HTR-8/SVneo (cell line): ENCODE measurements at places on chromosomes 13 and 19.
A peak's percentile ranks its signal among the peaks of the same experiment; 100 is the strongest.

DNA sequence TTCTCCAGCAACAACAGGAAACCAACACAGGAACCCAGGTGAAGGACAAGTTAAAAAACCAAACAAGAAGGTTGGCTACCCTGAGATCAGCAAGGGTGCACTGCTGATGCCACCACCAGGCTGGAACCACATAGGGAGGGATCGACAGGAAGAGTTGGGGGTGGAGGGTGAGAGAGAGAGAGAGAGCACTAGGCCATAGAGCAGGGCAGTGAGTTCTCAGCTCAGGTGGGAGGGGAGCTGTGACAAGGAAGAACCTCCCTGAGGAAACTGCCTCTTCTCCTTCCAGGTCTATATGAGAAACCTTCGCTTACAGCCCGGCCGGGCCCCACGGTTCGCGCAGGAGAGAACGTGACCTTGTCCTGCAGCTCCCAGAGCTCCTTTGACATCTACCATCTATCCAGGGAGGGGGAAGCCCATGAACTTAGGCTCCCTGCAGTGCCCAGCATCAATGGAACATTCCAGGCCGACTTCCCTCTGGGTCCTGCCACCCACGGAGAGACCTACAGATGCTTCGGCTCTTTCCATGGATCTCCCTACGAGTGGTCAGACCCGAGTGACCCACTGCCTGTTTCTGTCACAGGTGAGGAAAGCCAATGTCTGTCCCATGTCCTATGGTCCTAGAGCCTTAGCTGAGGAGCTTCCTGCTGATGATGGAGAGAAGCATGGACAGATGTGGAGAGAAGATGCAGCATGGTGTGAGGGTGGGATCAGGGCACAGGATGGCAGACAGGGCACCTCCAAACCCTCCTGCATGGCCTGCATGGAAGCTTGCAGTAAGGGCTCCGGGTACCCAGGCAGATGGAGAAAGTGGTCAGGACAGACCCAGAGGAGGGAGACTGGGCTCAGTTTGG, 2.5 kb downstream of the KIR2DL4 start:
- DNase-seq = no peak

- no peak for DNase-seq
Observed at GRCh38 chr19:5498830-5499550, 43.8 kb downstream of the ZNRF4 start.

GRCh38 chr13:21309542-21310172, 133.2 kb downstream of the MRPL57 start:
- no peak for DNase-seq

GRCh38 chr13:50845211-50845610, 1.7 kb upstream of the DLEU7 start:
- DNase-seq = no peak

- DNase-seq = no peak
Observed at GRCh38 chr19:57348136-57348535, 2.9 kb upstream of the ZNF304 start.

DNA sequence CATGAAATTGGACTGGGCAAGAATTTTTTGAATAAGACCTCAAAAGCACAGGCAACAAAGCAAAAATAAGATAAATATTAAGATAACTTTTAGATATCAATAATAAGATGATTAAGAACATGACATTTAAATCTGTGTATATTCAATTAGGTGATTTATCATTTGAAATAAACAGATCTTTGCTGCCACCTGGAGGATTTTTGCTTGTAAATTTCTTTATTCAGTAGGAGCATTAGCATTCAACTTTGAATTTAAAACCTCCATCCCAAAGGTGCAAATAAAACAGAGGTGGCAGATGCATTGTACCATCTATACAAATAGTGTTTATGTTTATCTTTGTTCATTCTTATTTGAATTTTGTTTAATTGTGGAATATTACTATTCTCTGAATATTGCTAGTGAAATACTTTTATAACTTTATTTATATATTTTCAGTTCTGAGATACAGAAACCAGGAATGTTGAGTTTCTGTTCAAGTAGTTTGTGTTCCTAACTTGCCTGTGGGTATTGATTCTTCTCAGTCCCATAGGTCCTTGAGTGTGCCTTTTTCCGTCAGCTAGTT, 20.9 kb downstream of the COG6 start:
- DNase-seq = peak; percentile 1

DNA sequence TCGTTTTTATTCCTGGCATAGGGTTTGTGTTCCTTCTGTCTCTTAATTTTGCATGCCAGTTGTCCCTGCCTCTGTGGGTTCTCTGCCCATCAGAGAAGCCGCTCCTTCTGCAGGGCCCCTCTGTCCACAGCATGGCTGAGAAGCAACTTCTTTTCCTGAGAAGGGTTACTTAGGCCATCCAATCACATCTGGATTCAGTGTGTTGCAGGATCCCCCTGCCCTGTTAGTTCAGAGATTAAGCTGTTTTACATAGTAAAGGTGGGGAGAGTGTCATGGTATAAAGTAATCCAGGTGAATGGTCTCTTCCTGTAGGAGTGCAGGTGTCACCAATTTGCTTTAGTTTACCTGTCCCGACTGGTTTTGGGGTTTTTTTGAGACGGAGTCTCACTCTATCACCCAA, 22.9 kb upstream of the GARRE1 start:
- no peak for DNase-seq

- no peak for DNase-seq
Observed at GRCh38 chr19:39542206-39542605, 2.2 kb upstream of the EID2 start.

GRCh38 chr13:33764716-33765115, 53.2 kb upstream of the RFC3 start:
- no peak for DNase-seq

GRCh38 chr13:59394496-59394895, 769.2 kb downstream of the DIAPH3 start:
- DNase-seq = no peak

GRCh38 chr13:79398915-79399314, 7.1 kb downstream of the RBM26 start:
- DNase-seq = no peak

DNA sequence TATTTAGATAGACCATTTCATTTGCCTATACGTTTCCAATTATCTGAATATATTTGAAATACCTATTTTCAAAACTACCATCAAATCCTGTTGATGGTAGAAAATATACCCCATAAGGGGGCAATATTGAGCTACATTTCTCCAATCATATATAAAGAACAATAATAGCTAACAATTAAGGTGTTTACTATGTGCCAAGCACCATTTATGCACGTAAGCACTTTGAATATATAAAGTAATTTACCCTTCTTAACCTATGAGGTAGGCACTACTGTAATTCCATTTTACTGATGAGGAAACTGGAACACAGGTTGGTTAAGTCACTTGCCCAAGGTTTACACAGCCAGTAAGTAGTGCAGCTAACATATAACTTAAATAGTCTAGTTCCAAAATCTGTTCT, 79.2 kb downstream of the UBL3 start:
- DNase-seq = no peak

DNA sequence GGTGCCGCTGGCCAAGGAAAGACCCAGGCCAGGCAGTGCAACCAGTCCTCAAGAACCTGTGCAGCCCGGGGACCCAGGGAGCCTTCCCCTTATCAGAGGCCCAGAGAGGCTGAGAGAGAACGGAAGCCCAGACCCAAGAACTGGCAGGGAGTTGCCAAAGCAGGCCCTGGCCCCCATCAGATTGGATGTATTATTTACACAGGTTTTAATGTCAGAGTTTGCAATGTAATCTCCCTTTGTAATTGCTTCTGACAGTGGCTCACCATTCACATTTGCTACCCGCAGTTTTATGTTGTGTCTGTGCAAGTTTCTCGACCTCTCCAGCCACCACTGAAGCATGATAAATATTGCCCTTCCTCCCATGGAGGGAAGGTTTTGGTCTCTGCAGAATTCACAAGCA, 660.9 kb downstream of the LIG4 start:
- no peak for DNase-seq

DNA sequence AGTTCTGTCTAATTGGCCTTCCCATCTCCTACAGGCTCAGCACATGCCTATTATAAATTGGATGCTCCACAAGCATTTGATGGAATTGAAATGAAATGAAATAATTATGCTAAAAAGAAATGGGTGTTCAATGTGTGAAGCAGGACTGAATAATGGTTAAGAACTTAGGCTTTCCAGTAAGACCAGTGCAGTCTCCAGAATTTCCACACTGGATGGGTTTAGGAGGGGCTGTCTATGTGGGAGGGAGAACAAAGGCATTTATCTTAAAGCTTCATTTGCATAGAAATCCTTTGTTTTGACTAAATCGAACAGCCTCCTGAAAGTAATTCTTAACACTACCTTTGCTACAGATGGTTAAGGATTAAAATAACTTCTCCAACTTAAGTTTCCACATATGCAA, 47.9 kb upstream of the KL start:
- DNase-seq = no peak

DNA sequence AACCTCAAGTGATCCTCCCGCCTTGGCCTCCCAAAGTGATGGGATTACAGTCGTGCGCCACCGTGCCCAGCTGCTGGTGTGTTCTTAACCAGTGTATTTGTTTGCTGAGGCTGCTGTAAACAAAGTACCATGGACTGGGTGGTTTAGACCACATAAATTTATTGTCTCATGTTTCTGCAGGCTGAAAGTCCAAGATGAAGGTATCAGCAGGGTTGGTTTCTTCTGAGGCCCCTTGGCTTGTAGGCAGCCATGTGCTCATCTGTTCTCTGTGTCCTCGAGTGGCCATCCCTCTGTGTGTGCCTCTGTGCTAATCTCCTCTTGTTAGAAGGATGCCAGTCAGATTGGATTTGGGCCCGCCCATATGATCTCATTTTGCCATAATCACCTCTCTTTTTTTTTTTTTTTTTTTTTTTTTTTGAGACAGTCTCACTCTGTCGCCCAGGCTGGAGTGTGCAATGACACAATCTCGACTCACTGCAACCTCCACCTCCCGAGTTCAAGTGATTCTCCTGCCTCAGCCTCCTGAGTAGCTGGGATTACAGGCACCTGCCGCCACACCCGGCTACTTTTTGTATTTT, 31.8 kb downstream of the PEX11G start:
- no peak for DNase-seq

DNA sequence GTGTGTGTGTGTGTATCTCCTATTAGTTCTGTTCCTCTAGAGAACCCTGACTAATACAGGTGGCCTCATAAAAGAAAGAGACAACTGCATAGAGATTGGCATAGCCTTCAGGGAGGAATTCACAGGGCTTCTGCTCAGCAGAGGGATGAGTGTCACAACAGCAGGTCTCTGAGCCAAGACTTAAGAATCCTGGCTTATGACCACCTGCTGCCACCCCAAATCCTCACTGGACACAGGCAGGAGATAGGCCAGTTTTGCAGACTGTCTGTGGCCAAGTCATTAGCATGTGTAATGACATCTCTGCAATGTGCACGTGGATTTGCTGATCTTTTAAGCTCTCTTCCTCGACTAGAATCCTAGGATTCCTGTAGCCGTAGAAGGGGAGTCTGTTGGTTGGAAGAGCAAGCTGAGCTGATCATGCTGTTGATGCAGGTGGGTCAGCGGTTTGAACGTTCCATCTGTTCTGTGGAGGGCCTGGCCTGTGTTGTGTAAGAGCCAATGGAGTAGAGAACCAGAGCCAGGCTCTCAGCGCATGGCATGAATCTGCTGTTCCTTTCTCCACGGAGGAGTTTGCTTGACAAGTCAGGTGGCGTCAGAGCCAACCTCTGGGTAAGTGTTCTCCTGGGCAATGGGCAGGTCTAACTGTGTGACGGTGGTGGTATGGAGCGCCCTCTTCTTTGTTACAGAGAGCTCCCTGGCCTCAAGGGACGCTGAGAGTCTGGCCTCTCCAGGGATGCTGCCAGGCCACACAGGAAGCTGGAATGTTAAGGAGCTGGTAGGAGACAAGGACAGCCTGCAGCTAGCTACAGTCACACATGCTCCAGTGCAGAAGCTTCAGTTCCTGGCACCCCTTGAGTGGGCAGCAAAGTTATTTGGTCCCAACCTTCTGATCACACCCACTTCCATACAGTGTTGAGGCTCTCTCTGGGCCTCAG, 503.1 kb downstream of the FOXO1 start:
- no peak for DNase-seq

GRCh38 chr19:13195678-13196077, 45.5 kb downstream of the IER2 start:
- DNase-seq = no peak

DNA sequence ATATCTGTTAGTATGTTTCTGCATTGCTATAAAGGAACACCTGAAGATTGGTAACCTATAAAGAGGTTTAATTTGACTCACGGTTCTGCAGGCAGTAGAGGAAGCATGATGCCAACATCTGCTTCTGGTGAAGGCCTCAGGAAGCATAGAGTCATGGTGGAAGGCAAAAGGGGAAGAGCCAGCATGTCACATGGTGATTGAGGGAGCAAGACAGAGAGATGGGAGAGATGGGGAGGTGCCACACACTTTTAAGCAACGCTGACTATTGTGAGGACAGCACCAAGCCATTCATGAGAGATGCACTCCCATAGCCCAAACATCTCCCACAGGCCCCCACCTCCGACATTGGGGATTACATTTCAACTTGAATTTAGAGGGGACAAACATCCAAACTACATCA, 32.8 kb downstream of the COG6 start:
- DNase-seq = no peak

- DNase-seq = peak; percentile 28
Observed at GRCh38 chr19:34336781-34337271, 28.2 kb upstream of the GPI start.

- DNase-seq = no peak
Observed at GRCh38 chr19:39845584-39845932, 621 bp downstream of the FBL start.

GRCh38 chr13:70844391-70845108, 736.3 kb upstream of the KLHL1 start:
- DNase-seq = no peak

DNA sequence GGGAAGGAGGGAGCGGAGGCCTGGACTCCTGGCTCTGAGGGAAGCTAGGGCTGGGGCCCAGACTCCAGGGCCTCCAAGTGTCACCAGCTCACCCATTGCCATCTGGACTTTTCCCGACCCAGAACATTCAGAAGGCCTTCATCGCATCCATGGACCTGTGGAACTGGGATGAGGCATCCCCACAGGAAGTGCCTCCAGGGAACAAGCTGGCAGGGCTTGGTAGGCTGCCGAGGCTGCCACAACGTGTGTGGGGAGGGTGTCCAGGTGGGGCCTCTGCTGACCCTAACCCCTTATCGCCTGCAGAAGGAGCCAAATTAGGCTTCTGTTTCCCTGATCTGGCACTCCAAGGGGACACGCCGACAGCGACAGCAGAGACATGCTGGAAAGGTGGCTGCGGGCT, 767 bp downstream of the ETV2 start:
- no peak for DNase-seq

- DNase-seq = no peak
Observed at GRCh38 chr19:4061178-4061682, 5.5 kb downstream of the ZBTB7A start.
